ENCODE measurements at places on chromosomes 3 and 15. TPM values are rescaled to one million over a fixed set of nuclear protein-coding genes. Genes with fewer than 3 reads are reported as not detected.

GRCh38 chr3:160169139-160169976 is 55.9 kb upstream of the C3orf80 start:
- no peak for DNase-seq

- no peak for DNase-seq
Observed at GRCh38 chr15:70341566-70341965, 243.8 kb upstream of the TLE3 start.

ANKUB1 gene
- total RNA-seq: not detected

- no peak for DNase-seq
Observed at GRCh38 chr15:94386351-94386750, 155.0 kb downstream of the MCTP2 start.

- DNase-seq: no peak
Observed at GRCh38 chr15:78329625-78330024, 10.5 kb upstream of the CRABP1 start.

- no peak for DNase-seq
Observed at GRCh38 chr3:87733671-87734367, 325.0 kb downstream of the CGGBP1 start.

CYP8B1 gene
- not detected for total RNA-seq

DNA sequence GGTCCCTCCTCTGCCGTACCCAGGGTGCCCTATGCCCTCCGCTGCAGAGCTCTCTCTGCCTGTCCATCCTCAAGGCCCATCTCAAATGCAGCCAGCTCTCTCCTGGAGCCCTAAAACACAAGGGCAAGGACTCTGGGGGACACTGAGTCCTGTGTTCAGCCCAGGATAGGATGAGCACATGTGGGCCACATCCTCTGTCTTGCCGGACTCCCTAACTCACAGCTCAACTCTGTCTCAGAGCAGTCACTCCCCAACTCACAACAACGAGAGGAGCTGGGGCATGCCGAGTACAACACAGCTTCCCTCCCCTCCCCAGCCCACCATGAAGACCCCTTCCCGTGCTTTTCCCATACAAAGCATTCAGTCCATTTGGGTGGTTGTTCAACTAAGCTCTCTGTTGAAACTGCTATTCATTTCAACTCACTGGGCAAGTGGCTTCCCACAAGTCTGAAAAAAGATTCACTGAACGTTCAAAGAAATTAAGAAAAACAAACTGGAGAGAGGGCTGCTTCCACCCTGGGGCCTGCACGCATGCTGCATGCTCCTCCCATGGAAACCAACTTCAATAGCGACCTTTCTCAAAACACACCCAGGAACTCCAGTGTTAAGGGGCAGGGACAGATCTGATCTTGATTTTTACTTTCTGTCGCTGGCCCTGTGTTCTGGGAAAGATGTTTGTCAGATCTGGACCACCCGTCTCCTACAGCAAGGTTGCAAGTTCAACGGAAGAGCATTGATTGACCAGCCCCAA is 124.3 kb upstream of the IGF1R start:
- no peak for DNase-seq

GUCA1C gene
- not detected for total RNA-seq

DNA sequence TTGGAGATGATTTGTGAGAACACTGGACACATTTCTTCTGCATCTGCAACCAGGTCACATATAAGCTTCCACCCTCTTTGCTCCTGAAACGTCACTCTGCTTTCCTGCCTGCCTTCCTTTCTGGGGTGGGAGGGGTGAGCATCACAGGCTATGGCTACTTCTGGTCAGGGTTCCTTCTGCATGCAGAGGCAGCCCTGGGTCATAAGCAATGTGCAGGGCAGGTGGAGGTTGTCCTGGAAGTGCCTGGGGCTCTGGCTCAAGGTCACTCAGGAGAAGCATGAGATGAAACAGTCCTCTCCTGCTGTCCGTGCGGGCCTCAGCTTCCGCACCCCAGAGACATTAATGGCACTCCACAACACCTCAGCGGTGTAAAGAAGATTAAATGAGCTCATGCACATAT is 15.1 kb downstream of the SLC6A20 start:
- DNase-seq: no peak

EPHA3 gene
- not detected for total RNA-seq

CYP11A1 gene
- not detected for total RNA-seq

DNA sequence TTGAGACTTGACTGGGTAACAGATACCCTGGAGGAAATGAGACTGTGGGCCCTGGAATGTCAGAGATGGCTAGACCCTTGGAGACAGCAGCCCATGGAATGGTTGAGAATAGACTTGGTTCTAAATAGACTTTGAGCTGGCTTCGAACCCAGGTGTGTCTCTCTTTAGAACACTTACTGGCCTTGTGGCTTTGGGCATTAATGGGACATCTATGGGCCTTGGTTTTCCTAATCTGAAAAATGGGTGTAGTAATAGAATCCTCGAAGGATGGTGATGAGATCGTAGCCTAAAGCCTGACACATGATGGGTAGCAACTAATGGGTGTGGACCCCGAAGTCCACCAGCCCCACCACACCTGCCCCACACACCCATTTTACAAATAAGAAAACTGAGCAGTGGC is 119.2 kb downstream of the TMEM266 start:
- DNase-seq: no peak

DNA sequence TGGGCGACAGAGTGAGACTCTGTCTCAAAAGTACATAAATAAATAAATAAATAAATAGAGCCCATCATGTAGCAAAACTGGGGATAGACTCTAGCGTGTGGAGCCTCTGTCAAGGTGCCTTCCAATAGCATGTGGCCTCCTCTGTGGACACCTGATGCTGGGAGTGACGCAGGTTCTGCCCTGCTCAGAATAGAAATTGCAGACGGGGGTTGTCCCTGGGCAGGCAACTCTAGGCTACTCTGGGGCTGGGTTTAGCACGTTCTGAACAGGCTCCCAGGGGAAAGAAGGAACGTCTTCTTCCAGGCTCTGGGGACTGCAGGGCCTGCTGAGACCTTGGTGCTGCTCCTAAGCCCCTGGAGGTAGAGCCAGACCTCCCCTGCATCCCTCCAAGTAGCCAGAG is 65.3 kb downstream of the EPHB3 start:
- no peak for DNase-seq

CCR2 gene
- 0.81 TPM for total RNA-seq

DNA sequence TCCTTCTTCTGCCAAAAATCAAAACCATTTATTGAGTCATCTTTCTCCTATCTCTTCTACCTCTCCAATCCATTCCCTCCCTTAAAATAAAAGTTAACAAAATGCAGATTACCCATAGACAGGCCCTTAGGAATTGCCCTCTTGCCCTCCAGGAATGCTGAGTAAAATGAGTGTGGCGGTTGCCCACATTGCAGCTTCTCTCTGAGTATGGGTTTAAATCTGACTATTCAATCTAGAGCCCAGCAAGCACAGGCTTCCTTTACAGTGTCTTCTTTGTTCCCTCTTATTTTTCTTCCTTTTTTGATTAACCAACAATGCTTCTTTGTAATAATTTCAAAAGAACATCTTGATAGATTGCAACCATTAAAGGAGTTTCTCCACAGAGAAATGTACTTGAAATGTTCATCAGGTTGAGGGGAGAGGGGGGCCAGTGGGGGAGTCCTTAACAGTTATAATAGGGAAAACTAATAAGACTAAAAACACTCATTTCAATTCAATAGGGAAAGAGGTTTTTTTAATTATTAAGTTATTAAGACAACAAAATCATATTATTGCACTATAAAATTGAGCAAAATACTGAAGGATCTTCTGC is 135.3 kb upstream of the LMCD1 start:
- DNase-seq: no peak

GRCh38 chr15:100034191-100034590 is 301.0 kb upstream of the LYSMD4 start:
- DNase-seq: no peak

SPATA12 gene
- under 0.01 TPM for total RNA-seq

DNAH12 gene
- total RNA-seq: under 0.01 TPM

KNG1 gene
- total RNA-seq: not detected

AGBL1 gene
- under 0.01 TPM for total RNA-seq

TMEM212 gene
- not detected for total RNA-seq
